ENCODE measurements at places on chromosomes 16 and 17. TPM values are rescaled to one million over a fixed set of nuclear protein-coding genes. Genes with fewer than 3 reads are reported as not detected.

DNA sequence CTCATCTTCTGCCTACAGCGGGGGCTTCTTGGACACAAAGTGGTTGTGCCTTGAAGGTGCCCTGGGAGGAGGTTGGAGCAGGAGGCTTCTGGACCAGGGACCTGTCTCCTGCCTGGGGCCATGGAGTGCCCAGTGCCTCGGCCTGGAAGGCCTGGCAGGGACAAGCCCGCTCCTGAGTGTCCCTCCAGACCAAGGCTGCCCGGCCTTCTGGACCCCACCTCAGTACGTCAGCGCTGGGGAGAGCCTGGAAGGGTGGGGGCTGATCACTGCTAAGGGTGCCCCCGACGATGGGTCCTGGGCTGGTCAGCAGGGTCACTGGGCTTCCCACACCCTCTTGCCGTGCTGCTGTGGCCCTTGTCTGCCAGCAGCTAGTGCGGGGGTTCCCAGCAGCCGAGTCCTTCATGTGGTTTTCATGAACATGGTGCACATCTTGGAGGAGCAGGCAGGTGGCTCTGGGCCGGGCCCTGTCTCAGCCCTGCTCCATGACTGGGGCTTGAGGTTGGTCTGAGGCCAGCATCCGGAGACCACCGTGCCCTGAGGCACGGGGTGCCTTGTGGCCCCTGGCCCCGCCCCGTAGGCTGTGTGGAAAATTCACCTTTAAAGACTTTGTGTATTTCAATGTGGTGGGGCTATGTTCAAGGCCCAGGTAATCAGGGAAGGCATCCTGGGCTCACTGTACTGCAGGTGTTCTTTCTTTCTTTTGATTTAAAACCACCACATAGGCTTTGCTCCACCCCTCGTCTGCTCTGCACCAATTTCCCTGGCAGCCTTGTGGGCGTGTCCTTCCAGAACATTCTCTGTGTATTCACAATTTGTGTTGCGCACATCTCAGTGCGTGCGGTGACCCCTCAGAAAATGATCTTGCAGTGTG, 22.4 kb downstream of the MGRN1 start:
- no peak for DNase-seq

DNA sequence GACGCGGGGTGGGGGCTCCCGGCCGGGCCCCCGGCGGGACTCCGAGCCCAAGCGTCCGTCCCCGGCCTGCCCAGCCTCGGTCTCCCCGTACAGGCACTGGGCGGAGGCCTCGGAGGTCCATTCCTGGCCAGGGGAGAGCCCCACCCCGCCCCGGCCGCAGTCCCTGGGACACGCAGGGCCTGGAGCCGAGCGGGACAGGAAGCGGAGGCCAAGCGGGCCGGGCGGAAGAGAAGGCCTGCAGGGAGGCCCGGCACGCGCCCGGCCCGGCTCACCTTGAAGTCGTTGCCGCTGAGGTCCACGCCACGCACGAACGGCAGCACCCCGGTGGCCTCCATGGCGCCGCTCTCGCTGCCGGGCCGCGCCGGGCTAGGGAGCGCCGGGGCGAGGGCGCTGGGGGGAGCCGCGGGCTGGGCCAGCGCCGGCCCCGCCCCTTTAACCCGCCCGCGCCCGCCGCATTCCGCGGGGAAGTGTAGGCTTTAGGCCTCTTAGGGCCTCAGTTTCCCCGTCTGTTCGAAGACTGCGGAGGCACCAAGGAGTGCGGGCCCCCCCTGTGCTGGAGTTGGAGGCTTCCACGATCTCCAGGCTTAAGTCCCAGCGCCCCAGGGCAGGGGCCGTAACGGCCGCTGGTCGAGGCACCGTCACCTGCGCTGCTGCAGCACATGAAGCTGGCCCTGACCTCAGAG, at the start of gene FLII:
Gene FLII, minus strand, starts transcription at position 383 of the 683 bp plus-strand sequence. Its CDS starts 48 bp downstream, at position 335.
- peak; percentile 91 for DNase-seq

DNA sequence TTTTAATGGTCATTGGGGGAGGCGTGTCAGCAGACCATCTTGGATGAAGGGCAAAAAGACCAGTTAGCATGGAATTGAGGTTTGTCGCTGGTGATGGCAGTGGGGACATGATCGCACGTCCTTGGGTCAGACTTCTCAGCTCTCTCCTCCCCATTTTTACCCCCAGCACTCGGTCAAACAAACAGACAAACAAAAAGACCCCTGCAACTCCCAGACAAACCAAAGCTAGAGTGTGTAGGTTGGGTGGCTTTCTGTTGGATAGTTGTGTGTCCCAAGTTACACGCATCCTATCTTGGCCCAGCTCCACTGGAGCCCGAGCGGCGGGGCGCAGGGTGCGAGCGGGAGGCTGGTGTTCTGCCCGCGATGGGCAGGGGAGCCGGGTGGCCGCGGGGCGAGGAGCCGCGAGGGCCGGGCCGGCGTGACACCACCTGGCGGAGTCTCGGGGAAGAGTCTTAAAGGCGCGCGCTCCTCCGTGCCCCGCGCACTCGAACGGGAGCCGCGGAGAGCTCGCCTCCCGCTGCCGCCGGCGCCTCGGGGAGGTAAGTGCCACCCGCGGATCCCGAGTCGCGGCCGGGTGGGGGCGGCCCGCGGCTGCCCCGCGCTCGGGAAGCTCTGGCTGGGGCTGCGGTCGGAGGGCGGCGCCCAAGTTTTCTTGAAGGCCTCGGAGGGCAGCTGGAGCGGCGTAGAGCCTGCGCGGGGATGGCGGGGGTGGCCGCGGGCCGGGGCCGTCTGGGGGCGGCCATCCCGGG, 18.5 kb upstream of the NTN1 start:
- DNase-seq: no peak

GRCh38 chr17:64331931-64332493, 58.6 kb downstream of the PECAM1 start:
- no peak for DNase-seq

DNA sequence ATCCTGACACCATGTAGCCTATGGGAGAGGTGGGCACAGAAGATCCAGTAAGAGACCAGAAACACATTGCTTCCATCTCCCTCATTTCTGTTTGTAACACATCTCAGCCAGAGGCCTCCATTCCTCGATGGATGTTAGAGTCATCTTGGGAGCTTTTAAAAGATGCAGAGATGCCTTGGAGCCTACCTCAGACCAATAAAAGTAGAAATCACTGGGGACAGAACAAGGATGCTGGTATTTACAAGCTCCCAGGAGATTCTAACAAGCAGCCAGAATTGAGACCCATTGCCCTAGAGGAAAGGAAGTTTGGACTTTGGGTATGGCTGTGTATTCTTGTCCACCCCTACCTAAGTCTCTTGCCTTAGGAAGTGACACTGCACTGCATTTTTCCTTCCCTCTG, 40.8 kb downstream of the HS3ST3A1 start:
- no peak for DNase-seq

GRCh38 chr17:38336838-38337237, 6.9 kb downstream of the GPR179 start:
- no peak for DNase-seq

- DNase-seq: no peak
Measured at GRCh38 chr16:7834771-7835431, 502.3 kb downstream of the RBFOX1 start.

- DNase-seq: no peak
Measured at GRCh38 chr17:39813631-39814030, 50.5 kb downstream of the IKZF3 start.

SETD1A gene
- total RNA-seq: 10.7 TPM

GRCh38 chr17:57268181-57268580, 11.9 kb downstream of the MSI2 start:
- DNase-seq: no peak

- no peak for DNase-seq
Measured at GRCh38 chr17:57629470-57629869, 115.6 kb downstream of the CCDC182 start.

GRCh38 chr16:80990577-80990976, 16.1 kb downstream of the CMC2 start:
- no peak for DNase-seq

DNA sequence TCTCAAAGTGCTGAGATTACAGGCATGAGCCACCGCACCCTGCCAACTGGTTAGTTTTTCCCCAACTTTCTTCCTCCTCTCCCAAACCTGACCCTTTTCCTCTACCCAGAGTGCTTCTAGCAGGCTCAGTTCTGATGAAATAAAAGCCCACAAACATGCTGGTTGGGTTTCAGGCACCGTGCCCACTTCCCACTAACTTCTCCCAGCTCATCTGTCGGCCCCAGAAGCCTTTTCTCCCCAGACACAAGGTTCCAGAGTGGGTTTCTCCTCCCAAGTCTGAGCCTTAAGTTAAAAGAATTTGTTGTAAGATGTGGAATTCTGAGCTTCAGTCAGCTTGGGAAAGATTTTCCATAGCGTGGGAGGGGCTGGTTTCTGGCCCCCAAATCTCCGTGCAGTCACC, 11.5 kb upstream of the SCN4A start:
- no peak for DNase-seq

DNA sequence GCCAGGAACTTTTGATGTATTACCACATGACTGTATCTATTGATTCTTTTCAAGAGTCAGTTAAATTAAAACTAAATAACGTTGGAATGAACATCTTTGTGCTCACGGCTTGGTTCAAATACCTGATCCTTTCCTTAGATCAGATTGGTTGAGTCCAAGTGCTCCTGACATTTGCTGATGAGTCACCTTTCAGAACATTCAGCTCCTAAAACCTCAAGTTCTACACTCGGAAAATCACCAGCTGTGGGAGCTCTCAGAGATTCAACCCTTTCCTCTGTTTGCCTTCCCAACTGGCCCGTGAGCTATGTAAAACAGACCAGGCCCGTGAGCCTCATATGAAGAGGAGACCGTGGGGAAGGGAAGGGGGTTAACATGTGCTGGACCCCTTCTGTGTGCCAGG, 68.1 kb downstream of the RTN4RL1 start:
- DNase-seq: no peak

DNA sequence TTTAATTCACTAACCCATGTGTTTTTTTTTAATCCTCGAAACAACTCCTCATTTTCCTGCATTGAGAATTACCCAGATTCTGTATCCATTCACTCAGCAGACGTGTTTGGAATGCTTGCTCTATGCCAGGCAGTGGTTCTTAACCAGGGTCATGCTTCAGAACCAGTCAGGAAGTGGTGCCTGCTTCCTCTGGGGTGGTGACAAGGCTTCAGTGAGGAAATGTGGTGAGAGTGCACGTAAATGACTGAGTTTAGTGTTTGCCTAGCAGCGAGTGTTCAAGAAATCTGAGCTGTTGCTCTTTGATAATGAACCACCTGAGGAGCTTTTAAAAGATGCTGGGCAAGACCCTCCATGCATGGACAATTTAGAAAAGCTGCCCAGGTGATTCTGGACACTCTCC, 9.9 kb downstream of the ZFP90 start:
- no peak for DNase-seq

DNA sequence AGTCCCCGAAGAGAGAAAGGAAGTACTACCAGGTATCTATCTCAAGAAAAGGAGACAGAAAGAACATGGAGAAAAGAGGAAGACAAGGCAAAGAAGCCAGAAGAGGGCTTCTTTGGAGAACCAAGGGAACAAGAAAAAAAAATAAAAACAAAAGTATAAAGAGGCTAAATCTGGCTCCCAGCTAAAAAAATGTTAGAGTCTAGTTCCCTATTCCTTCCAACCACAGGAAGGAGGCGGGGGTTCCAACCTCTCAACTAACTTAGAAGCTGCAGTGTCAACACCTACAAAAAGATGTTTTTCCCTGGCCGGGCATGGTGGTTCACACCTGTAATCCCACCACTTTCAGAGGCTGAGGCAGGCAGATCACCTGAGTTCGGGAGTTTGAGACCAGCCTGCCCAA, 13.4 kb downstream of the UTP6 start:
- DNase-seq: peak; percentile 19

DNA sequence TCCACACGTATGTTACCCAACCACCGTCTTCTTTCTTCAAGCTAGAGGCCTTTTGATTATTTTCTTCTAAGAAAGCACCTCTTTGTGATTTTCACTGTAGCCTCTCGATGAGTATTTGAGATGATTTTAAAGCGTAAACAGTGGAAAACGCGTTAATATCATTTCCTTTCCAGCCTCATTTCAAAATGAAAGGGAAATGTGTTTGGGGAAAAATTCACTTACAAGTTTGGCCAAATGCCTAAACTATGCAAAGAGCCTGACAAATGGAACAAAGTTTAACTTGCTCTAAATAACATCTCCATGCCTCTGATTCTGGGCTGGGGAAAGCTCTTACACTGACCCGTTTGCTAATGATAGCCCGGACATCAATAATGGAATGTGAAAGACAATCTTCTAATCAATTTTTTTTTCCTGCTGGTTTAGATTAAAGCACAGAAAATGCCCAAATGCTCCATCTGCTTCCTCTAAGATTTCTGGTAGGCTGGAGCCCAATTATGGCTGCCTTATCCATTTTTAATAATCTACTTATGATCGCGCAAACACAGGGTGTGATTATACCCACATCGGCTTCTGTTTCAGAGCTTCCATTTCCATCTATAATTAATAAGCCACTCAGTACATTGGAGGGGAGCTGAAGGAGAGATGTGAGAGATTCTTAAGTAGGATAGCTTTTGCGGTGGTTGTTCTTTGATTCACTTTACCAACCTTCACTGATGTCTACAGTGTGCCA, 43.5 kb downstream of the HS3ST2 start:
- DNase-seq: no peak

Data from lower leg skin (tissue), 4 donors.